ENCODE measurements at places on chromosomes 16 and 17.

DNA sequence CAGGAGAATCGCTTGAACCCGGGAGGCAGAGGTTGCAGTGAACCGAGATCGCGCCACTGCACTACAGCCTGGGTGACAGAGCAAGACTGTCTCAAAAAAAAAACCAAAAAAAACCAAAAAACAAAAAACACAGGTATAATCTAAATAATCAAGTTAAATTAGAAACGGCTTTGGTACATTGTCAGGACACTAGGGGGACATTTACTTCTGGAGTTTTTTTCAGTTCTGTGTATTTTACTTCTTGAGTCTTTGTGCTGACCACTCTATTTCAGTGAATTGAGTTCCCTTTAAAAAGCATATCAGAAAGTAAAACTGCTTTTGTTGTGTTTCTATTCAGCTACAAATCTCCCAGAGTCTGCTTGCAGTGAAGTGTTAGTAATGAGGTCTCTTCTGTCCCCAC lies 36.3 kb downstream of the DHRS7B start:
- no peak for DNase-seq

DNA sequence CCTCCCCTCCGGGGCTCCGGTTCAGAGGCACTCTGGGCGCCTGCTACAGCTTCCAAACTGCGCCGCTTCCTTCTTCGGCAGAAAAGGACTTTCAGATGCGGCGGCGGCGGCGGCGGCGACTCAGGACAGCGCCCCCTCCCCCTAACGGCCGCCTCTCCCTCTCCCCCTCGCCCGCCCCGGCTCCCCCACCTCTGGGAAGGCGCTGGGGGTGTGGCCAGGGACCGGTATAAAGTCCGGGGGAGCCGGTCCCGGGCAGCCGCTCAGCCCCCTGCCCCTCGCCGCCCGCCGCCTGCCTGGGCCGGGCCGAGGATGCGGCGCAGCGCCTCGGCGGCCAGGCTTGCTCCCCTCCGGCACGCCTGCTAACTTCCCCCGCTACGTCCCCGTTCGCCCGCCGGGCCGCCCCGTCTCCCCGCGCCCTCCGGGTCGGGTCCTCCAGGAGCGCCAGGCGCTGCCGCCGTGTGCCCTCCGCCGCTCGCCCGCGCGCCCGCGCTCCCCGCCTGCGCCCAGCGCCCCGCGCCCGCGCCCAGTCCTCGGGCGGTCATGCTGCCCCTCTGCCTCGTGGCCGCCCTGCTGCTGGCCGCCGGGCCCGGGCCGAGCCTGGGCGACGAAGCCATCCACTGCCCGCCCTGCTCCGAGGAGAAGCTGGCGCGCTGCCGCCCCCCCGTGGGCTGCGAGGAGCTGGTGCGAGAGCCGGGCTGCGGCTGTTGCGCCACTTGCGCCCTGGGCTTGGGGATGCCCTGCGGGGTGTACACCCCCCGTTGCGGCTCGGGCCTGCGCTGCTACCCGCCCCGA lies at the start of gene IGFBP4:
Gene IGFBP4, plus strand, starts transcription at position 255 of the 792 bp plus-strand sequence. Its CDS starts 286 bp downstream, at position 541.
- peak; percentile 72 for DNase-seq

GRCh38 chr16:53911513-53911912 lies 207.6 kb downstream of the FTO start:
- DNase-seq, result no peak

- DNase-seq, result no peak
Observed at GRCh38 chr17:60908324-60908723, 230.7 kb downstream of the BCAS3 start.

GRCh38 chr16:31052114-31052513 lies 18.8 kb downstream of the STX4 start:
- peak; percentile 37 for DNase-seq

DNA sequence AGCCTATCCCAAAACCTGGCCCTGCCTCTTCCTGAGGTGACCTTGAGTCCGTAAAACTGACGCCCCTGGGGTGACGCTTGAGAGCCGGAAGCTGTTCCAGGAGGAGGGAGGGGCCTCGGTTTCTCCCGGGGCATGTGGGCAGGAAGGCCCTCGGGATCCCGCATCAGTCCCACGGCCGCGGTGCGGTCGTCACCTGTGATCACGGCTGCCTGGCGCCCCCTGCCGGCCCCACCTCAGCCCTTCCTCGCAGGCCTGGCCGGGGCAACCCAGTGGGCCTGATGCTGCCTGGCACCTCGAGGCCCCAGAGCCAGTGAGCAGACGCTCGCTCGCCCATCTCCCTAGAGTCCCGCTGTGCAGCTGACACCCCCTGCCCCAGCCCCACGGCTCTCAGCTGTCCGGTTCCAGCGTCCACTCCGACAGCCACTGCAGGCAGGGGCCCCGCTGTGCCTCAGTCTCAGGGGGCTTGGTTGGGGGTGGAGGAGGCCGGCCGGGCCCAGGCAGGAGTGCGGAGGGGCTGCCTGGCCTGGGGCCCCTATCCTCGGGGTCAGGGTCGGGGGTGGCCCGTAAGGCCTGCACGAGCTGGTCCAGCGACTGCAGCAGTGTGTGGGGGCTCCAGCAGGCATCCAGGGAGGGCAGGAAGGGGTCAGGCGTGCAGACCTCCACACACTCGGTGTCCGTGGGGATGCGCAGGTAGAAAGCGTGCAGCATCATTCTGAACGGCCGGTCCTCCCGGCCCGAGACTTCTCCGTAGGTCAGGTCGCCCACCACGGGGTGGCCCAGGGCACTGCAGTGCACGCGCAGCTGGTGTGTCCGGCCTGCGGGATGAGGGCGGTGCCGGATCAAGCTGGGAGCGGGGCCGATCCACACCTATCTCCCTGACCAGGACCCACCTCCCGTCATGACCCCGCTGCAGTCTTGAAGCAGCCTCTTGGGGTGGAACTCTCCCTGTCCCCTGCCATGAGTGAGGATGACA lies 2.3 kb downstream of the RPUSD1 start:
- DNase-seq, result peak; percentile 68

GRCh38 chr17:41629826-41630670 lies 5.7 kb upstream of the KRT17 start:
- no peak for DNase-seq

- DNase-seq, result no peak
Observed at GRCh38 chr17:39543664-39544063, 64.1 kb downstream of the NEUROD2 start.

- no peak for DNase-seq
Observed at GRCh38 chr16:89904606-89905510, 13.8 kb upstream of the MC1R start.

DNA sequence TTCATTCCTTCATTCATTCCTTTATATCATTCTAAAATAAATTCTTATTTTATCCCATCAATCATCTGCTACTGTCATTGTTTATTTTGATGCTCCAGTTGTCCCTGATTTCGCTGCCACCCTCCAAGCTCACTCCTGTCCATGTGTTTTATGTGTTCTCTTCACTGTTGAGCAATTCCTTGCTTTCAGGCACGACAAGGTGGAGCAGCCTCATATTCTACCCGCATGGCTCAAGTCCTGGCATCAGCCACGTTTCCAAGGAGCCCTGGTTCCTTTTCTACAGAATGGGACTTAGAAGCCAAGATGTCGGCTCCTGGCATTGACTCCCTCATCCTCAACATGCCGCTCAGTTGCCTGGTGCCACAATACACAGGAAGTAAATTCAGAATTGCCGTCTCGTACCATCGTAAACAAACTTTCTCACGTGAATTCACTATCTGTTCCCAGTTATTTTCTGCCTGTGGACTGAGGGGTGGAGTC lies 139.0 kb downstream of the RPTOR start:
- DNase-seq, result no peak

DNA sequence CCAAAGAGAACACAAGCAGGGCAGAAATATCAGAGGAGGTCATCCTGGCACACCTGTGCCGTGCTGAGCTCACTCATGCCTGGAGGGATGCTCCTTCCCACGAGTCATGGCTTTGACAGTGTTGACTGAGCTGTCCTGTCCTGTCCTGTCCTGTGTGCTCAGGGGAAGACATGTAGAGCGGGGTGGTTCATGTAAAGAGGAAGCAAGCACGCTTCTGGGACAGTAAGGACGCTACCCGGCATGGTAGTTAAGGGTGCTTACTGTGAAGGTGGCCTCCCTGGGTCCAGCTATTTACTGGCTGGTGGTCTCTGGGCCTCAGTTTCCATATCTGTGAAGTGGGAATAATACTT lies 398 bp downstream of the LGALS9 start:
- peak; percentile 29 for DNase-seq

DNA sequence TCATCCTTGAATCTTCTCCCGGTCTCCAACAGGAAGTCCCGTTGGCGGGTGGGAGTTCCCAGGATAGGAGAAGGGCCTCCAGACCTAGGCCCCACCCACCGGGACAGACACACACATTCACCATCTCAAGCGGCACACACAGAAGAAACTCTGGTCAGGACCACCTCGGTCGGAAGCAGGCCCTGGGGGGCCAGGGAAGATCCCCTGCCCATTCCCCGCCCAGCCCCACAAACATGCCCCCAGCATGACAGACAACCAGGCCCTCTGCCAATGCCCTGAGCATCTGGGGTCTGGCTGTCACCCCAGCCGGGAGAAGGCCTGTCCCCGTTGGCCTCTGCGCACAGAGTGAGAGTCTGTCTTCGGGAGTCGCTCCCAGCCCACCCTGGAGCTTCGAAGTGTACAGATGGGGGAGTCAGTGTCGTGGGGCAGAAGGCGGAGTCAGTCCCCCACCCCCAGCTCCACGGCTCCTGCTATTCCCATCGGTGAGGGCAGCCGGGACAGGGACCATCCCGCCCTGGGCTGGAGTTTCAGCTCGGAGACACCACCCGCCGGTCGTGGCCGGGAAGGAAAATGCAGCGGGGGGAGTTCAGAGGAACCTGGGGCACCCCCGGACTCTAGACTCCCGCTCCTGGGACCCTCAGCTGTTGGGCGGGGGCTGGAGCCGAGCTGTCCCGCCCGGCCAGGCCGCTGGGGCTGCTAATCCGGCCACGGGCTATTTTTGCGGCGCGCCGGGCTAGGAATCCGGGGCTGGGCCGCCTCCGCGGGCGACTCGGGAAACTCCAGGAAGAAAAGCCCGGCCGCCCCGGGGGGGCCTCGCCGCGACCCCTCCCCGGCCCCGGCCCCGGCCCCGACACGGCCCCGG lies 660 bp downstream of the RHBDF1 start:
- no peak for DNase-seq

DNA sequence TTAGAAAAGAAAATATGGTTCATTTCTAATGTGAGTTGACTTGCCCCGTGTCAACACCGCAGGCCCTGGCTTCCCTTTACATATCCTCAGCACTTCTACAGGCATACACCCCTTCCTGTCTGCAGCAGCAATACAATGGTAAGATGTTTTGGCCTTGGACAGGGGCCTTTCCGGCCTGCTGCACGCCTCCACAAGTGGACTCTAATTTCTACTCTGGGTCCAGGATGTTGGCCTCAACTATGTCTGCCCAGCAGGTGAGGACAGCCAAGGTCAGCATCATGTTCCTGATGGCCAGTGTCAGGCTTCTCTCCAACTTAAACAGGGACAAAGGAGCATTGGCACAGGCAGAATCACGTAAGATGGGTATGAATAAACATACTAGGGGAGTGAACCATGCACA lies 11.0 kb downstream of the C17orf67 start:
- DNase-seq, result no peak

DNA sequence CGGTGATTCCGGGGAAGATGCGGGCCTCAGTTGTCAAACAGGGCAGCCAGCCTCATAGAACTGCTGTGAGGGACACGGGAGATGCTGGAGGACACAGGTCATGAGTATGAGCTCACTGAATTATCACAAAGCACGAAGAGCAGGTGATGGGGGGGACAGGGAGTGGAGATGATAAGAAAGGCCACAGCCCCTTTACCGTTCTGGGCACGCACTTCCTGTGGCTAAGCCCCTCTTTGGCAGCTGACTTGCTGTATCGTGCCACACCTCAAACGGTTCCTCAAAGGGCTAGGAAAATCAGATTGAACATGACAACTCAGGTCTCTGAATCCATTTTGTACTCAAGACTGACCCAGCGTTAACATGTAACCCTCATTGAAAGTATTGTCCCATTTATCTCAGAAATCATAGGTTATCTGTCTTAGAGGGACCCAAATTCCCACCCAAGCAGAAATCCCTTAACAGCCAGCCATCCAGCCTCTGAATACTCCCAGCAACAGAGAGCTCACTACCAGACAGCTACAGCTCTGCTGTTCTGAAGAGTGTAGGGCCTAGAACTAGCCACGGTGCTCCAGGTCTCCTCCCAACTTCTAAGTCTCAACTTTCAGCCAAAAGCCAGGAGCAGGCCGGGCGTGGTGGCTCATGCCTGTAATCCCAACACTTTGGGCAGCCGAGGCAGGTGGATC lies 5.0 kb upstream of the SRL start:
- no peak for DNase-seq

- peak; percentile 75 for DNase-seq
Observed at GRCh38 chr17:7686222-7687071, 843 bp downstream of the TP53 start.

DNA sequence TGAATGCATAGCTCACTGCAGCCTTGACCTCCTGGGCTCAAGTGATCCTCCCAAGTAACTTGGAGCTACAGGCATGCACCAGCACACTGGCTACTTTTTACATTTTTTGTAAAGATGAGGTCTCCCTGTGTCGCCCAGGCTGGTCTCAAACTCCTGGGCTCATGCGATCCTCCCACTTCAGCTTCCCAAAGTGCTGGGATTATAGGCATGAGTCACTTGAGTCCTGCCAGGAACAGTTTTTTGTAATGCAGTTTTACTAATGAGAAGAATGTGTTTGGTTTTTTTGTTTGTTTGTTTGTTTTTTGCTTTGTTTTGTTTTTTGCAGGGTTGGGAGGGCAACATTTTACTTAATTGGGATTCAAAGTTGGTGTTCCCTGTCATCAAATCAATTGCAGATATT lies 22.2 kb downstream of the SOST start:
- DNase-seq, result no peak

- no peak for DNase-seq
Observed at GRCh38 chr17:20284570-20285295, 182.6 kb downstream of the LGALS9B start.

DNA sequence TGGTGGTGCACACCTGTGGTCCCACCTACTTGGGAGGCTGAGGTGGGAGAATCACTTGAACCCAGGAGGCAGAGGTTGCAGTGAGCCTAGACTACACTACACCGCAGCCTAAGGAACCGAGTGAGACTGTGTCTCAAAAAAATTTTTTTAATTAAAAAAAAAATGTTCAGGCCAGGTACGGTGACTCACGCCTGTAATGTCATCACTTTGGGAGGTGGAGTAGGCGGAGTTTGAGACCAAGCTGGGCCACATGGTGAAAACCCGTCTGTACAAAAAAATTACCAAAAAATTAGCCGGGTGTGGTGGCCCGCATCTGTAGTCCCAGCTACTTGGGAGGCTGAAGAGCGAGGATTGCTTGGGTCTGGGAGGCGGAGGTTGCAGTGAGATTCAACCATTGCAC lies 3.6 kb upstream of the FAM222B start:
- no peak for DNase-seq

GRCh38 chr17:8859027-8859803 lies 8.3 kb downstream of the PIK3R6 start:
- DNase-seq, result peak; percentile 29

GRCh38 chr17:28717578-28718332 lies at the start of gene RAB34:
Gene RAB34 (minus strand): TSS chr17:28717868. CDS start chr17:28717266, 602 bp downstream.
- DNase-seq, result peak; percentile 34

DNA sequence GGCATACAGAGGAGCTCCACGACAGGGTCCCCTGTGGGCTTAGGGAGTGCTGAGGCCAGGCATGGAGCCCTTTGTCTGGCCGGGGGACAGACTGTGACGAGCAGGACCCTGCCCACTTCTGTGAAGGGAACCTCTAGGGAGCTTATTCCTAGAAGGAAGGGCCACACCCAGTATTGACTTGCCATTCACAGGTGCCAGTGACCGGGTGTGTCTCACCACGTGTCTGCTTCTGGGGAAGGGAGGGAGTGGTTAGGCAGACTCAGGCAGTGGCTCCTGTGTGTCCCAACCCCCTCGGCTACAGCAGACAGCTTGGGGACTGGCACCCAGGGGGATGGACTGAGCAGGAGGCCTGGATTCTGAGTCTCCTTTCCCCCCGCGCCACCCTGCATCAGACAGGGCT lies 57.2 kb downstream of the SOCS1 start:
- no peak for DNase-seq
